ENCODE measurements at places on chromosomes 4 and X.

- no peak for DNase-seq
Measured at GRCh38 chr4:163167333-163167626, 590 bp upstream of the NAF1 start.

DNA sequence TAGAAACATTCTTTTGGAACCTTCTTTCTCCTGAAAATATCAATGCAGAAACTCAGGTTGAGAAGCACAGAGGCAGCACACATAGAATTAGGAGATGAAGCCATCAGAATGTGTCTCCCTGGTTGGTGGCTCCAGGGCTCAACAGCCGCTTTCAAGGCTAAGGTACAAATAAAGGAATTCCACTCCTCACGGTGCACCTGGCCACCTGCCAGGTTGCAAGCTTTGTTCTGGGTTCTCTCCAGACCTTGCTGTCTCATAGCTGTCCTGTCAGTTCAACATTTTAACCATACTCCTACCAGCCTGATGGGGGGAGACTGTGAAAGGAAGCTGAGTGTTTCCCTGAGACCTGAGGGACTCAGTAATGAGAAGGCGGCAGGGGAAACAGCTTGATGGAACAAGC is 96.3 kb upstream of the HPF1 start:
- no peak for DNase-seq

- DNase-seq: no peak
Measured at GRCh38 chrX:116657071-116657470, 194.3 kb upstream of the CT83 start.

DNA sequence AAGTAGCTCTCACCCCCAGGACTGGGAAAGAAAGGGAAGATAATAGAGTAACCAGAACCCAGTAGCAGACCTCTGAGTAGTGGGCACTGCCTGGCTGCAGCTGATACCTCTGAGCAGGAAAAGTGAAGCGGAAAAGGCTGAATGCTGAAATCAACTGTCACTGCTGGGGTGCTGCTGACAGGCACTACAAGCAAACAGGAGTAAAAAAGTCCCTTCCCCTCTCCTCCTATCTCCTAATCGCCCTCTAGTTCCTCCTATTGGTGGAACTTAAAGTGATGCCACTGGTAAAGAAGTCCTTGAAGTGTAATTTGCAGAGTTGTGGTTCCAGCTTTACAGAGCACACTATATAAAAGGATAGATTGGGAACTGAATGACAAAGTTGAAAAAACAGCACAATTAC is 32.8 kb upstream of the GLRB start:
- DNase-seq: peak; percentile 43

DNA sequence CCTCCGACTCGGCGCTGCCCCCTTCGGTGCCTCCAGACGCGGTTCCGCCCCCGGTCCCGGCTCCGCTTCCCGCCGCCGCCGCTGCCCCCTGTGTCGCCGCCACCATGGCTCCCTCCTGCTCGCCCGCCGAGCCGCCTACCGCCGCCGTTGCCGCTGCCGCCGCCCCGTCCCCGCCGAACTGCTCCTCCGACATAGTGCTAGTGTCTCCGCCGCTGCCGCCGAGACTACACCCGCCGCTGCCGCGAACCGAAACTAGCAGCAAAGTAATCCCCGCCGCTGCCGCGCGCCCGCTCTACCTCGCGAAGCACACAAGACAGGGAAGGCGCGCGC is 340 bp downstream of the HNRNPD start:
- DNase-seq: no peak

DNA sequence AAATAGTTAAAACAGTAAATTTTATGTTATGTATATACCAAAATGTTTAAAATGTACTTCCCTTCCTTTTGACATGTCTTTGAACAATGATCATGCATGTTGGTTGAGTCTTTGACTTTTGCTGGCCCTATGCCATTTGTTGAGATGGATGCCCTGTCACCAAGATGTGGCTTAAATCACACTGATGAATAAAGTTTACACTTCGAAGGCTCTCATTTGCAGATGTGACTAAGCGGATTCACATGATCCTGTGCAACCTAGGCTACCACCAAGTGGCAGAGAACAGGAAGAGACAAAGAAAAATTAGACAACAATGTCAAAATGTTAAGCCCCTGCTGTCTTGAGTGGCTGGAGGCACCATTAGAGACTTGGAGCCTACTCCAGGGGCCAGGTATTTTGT is 139.9 kb downstream of the RAB28 start:
- DNase-seq: no peak

DNA sequence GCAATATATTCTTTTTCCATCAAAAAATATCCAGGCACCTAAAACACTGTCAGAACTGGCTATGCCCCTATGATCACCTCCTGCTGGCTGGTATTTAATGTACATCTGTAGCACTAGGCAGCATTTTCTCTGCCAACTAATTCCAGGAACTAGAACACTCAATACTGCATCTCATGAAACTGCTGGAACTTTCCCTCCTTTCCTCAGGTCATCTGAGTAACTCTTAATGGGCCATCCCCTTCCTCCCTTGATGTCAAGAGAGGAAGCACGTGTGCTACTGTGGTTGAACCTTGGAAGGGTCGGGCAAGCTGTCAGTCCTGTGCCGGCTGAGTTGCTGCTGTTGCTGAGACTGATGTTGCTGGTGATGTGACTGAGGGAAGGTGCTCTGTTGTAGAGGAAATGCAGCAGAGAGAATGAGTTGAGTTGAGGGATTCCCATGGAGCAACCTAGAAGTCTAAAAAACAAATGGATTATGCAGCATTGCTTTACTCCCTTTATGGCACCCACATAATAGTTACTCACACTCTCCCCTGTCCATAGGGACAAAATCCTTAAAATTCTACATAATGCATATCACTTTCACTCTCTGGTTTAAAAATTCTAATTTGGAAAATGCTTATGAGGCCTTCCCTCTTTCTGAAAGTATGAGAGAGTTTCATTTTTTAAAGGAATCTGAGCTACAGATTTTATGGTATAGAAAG is 39.5 kb downstream of the TMEM165 start:
- no peak for DNase-seq

- no peak for DNase-seq
Measured at GRCh38 chr4:172985552-172985951, 183.1 kb upstream of the GALNT7 start.

DNA sequence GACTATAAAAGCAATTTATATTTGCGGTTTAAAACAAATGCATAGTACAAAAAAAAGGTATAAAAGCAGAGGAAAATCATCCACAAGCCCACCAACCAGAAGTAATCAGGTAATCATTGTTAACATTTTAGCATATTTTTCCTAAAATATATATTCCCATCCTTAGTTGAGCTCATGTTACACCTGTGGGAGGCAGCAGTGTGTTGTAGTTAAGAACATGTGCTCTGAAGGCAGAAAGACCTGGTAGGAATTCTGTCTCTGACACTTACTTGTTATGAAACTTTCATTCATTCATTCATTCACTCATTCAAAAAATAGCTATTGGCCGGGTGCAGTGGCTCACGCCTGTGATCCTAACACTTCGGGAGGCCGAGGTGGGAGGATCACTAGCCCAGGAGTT is 15.4 kb upstream of the CDKL5 start:
- DNase-seq: no peak

- no peak for DNase-seq
Measured at GRCh38 chr4:127606823-127607222, 25.9 kb upstream of the INTU start.

DNA sequence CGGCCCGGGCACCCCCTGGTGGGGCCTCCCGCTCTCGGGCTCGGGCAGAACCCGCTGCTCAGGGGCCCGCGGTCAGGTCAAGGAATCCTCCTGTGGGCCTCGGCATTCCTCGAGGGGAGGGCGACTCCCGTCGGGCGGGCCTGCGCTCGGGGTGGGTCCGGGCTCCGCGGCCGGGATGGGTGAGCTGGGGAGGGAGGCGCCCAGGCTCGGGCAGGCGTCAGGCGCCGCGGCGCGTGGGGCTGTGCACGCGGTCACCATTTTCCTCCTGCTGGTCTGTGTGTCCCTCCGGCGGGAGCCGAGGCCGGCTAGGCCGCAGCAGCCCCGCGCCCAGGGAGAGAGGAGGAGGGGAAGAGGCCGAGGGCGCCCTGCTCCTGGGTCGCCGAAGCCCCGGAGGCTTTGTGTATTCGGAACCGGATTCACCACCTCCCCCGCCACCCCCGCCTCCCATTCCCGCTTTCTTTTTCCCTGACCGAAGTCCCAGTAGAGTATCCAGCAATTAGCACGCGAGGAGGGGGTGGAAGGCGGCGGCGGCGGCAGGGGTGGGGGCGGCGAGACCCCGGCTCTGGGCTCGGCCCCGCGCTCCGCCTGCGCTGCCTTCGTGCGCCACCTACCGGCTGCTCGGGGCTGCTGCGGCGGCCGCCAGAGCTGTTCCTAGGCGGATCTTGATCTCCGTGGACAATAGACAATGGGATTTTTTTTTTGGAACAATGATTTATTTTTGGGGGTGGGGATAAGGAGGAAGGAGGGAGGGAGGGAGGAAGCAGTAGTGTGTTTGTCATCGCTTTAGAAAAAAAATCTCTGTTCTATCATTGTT is 99.0 kb upstream of the MAML3 start:
- no peak for DNase-seq

DNA sequence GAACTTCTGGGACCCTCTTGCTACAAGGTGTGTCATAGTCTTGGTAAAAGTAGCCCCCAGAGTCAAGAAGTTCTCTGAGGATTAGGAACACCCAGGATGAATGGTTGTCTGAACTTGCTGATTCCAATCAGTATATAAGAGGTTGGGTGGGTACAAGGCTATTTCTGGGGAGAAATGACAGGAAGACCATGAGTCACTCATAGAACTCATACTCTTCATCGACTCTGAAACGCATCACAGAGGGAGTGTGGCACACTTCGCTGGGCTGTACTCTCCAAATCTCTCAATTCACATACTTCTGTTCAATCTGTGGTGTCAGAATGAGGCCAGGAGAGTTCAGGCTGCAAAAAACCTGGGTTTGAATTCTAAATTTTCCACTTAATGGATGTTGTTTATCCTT is 193.2 kb upstream of the LEF1 start:
- DNase-seq: no peak

DNA sequence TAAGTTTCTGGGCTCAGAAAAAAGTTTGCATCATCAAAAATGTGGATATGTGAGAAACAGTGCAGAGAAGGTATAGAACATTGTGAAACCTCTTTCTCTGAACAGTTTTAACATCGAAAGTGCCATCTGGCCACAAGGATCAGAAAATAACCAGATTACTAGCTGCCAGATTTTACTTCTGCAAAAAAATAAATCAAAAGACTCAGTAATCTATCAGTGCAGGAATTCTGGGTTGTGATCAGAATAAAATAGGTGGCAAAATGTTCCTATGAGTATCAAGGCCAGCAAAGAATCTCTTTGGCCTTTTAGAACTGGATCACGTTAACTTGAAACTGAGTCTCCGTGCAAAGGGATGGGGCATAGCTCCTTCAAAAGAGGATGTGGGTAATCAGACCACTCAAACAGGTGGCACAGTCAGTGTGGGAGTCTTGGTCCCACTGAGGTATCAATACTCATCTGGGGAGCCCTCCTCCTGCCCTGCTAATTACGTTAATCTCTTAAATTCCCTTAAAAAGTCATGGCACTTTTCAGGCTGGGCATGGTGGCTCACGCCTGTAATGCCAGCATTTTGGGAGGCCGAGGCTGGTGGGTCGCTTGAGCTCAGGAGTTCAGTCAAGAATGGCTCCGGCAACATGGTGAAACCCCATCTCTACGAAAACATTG is 26.7 kb upstream of the RBM47 start:
- DNase-seq: no peak

DNA sequence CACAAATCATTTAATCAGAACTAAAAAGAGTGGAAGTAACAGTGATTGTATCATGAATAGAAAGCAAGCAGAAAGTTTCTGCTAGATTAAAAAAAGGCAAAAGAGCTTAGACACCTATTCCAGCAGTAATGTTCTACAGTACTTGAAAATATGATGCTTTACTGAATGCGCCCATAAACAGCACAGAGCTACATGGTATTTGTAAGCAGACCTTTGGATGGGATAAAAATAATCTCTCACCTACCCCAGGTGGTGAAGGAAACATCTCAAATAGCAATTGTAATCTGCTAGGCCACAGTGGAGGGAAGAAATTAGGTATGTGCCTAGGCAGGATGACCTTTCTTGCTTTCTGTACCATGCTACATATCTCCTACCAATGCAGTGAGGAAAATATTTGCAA is 280.9 kb upstream of the PRKX start:
- DNase-seq: no peak

DNA sequence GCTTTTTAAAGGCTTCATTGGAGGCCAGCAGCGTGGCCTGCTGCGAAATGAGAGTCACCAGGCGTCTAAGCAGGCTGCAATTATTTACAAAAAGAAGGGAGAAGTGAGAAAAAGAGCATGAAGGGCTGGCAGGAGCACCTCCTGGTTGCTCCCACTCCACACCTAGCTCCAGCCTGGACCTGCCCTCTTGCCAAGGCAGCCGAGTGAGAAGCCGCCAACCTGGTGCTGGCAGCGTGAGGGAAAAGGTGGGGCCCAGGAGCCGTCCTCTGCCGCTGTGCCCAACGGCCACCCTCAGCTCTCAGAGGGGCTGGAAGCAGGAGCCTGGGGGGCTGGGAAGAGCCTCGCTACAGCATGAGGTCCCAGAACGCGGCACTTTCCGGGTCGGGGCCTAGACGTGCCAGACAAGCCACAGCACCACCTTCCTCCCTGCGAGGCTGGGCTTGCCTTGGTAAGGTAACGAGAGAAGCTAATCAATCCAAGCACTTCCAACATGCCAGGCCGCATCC is 16.3 kb downstream of the SLC6A8 start:
- DNase-seq: no peak

DNA sequence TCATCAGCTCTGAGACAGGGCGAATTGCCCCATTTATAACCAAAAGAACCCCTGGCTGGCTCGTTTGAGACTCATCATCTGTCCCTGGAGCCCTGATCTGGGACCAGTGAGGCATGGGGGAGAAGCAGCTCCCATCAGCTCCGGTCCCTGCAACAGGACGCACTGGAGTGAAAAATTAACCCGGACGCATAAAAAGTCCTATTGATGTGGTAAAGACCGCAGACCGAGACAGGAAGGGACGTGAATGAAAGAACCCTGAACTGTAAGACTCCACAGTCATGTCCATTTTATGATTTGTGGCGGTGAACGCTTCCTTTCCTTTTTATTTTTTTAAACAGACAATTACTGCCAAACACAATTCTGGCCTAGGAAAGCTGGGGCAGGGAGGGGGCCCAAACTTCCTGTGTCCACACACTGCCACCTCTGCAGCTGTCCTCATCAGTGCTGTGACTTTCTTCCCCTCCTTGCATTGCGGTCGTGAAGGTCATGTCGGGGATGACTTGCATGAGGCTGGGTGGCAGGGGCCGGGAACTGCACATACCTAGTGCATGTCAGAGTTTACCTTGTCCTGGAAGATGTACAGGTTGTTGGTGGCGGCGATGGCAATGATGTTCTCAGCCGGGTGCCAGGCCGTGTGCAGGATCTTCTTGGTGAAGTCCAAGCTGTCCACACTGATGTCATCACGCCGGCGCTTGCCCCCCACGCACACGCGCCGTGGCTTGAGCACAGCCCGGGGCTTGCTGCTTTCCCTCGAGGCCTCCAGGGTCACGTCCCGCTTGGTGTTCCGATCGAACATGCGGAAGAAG is 53.3 kb downstream of the WFS1 start:
- DNase-seq: no peak

GRCh38 chrX:48663241-48663640 is 20.4 kb upstream of the WAS start:
- DNase-seq: no peak

- no peak for DNase-seq
Measured at GRCh38 chr4:40455340-40455902, 120.3 kb downstream of the CHRNA9 start.

GRCh38 chr4:81963015-81963762 is 410.6 kb downstream of the HNRNPD start:
- no peak for DNase-seq

GRCh38 chr4:66639361-66639760 is 905.9 kb downstream of the CENPC start:
- peak; percentile 56 for DNase-seq
